ENCODE measurements at places on chromosomes 3 and 15. TPM values are rescaled to one million over a fixed set of nuclear protein-coding genes. Genes with fewer than 3 reads are reported as not detected.

DNA sequence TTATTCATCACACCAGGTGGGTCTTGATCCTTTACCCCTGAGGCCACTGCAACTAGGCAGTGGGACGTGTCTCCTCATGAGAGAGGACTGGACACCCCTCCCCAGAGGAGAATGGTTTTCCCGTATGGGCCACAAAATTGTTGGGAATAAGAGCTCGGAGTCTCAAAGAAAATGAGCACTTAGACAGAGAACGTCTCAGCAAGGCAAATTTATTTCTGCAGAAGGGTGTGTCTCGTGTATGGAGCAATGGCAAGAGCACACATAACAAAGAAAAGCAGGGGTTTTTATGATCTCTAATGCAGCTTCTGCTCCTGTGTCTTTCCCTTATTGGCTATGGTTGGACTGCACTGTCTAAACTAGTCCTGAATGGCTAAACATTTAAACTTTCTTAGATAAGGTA, 803.5 kb downstream of the PLOD2 start:
- no peaks in the 10 kb centered on the region for H3K27me3 ChIP-seq
- no peaks in the 10 kb centered on the region for H3K36me3 ChIP-seq
- H3K4me1 ChIP-seq: no peaks in the 10 kb centered on the region
- DNase-seq: no peak
- H3K4me3 ChIP-seq: no peak overlapping the region
- H3K27ac ChIP-seq: no peak overlapping the region

DNA sequence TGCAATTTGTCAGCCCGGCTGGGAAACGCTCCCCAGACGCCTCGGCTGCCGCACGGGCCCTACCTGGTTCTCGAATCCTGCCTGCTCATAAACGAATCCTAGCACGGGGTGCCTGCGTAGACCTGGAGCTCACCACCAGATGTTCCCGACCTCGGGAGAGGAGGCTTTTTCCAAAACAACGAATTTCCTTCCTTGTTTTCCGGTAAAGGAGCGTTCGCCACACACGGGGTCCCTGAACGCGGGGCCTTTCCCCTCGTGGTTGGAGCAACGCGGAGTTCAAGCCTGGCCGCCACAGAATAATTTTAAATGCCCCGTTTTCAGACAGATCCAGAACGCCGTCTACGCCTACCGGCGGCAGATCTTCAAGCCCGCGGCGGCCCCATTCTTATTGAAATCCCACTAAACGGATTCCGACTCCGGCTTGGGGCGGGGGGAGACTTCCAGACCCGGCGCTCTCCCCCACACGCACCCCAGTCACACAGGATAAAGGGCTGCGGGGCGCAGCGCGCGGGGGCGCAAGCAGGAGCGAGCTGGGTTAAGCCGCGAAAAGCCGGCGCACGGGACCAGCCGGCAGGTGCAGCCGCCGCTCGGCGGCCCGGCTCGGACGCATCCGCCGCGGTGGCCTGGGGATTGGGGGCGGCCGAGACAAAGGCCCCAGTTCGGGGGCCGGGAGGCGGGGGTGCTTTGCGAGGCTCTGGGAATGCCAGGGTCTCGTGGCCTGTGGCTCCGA, 895 bp downstream of the GATA2 start:
- peak overlapping the region; percentile 97 for H3K27ac ChIP-seq
- peaks cover 75% of the 10 kb centered on the region for H3K4me1 ChIP-seq
- H3K27me3 ChIP-seq: peaks cover 11% of the 10 kb centered on the region
- no peaks in the 10 kb centered on the region for H3K36me3 ChIP-seq

DNA sequence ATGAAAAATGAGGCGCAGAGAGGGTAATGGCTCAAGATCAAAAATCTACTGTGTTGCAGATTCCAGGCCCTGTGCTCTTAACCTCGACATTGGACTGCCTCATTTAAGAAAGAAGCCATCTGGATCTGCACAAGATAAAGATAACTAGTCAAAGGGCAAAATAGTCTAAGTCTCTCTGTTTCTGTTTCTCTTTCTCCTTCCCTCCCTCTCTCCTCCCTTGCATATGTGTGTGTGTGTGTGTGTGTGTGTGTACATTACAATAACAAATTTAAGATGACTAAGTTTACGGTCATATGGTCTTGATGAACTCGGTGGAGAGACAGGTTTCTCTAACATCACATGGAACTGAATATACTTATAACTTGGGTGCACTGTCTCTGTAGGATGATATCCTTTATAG, 69.2 kb downstream of the MEIS2 start:
- no peaks in the 10 kb centered on the region for H3K27me3 ChIP-seq
- no peak for DNase-seq

DNA sequence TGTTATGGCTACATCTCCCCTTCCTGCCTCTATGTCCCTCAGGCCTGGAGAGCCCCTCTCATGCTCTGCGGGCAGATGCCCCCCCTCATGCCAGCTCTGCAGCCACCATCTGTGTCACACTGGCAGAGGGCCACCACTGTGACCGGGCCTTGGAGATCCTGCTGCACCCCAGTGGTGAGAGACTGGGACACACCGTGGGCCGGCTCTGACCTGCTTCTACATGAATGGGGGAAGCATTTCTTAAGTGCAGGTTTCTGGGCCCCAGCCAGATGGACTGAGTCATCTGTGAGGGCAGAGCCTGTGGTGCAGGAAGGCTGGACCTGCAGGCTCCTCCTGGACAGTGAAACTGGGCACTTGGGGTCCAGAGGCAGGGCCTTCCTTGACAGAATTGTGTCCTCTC, 4.8 kb downstream of the VWA5B2 start:
- no peak overlapping the region for H3K4me3 ChIP-seq
- H3K27ac ChIP-seq: no peak overlapping the region
- peaks cover 19% of the 10 kb centered on the region for H3K4me1 ChIP-seq
- H3K36me3 ChIP-seq: no peaks in the 10 kb centered on the region
- peak; percentile 89 for DNase-seq

DNA sequence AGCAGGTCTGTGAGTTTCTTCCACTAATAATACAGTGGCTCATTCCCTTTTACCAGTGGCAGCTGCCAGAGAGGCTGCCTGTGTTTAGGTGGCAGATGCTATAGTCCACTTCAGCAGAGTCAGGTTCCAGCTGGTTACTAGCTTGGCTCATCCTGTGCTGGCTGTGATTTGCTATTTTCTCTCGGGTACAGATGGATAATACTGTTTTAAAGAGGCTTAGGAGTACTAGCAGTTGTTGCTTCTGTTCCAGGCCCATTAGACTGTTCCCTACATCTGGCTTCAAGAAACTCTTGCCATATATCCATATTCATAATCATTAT, 41.0 kb downstream of the ZNF609 start:
- DNase-seq: no peak
- no peaks in the 10 kb centered on the region for H3K27me3 ChIP-seq
- H3K4me1 ChIP-seq: peaks cover 23% of the 10 kb centered on the region
- H3K36me3 ChIP-seq: peaks cover 2% of the 10 kb centered on the region

GRCh38 chr3:32440611-32441350, 49.1 kb downstream of the CMTM7 start:
- H3K4me3 ChIP-seq: no peak overlapping the region
- H3K4me1 ChIP-seq: no peaks in the 10 kb centered on the region
- no peak for DNase-seq
- no peaks in the 10 kb centered on the region for H3K36me3 ChIP-seq
- H3K27ac ChIP-seq: no peak overlapping the region
- no peaks in the 10 kb centered on the region for H3K27me3 ChIP-seq

ISLR gene
- 15.8 TPM for total RNA-seq

VIPR1 gene
- 10.6 TPM for total RNA-seq

THBS1 gene
- total RNA-seq: 398 TPM

- H3K4me1 ChIP-seq: no peaks in the 10 kb centered on the region
- no peaks in the 10 kb centered on the region for H3K36me3 ChIP-seq
- no peak overlapping the region for H3K4me3 ChIP-seq
- no peak overlapping the region for H3K27ac ChIP-seq
- DNase-seq: no peak
- no peaks in the 10 kb centered on the region for H3K27me3 ChIP-seq
These were observed 237.3 kb downstream of the SHOX2 start for GRCh38 chr3:157868946-157869345.

DNA sequence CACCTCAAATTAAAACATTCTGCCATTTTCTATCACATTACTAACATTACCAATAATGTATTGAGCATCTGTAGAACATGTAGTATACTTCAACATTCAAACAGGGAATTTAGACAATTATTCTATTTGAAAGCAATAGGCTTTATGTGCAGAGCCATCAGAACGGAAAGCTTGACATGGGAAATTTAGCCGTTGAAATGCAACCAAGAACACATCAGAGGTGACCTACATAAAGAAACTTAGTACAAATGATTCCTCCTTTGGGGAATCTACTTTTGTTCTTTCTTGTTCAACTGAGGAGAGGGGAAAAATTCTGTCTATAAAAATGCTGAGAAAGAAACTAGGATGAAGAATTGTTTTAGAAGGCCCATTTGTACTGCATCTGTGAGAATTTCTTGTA, 38.6 kb upstream of the RBMS3 start:
- H3K4me1 ChIP-seq: no peaks in the 10 kb centered on the region
- DNase-seq: no peak
- no peaks in the 10 kb centered on the region for H3K36me3 ChIP-seq
- no peaks in the 10 kb centered on the region for H3K27me3 ChIP-seq

TEX9 gene
- 7.5 TPM for total RNA-seq

DNA sequence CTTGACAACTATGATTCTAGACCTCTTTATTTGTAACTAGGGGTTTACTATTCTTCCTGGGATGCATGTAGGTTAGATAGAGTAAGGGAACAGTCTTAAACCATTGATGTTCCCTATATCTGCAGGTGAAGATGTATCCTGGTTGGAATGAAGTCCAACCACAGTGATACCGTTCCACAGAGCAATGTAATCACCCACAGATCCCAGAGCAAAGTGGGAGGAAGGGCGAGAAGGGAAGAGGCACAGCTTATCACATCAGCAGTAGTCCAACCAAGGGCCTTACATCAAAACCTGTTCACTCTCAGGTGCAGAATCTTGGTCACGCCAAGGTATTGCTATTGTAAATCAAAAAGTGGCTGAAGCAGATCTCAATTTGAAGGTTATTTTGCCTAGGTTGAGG, 61.8 kb upstream of the LIPC start:
- H3K36me3 ChIP-seq: no peaks in the 10 kb centered on the region
- no peak overlapping the region for H3K27ac ChIP-seq
- no peaks in the 10 kb centered on the region for H3K4me1 ChIP-seq
- DNase-seq: no peak
- H3K4me3 ChIP-seq: no peak overlapping the region
- no peaks in the 10 kb centered on the region for H3K27me3 ChIP-seq

DNA sequence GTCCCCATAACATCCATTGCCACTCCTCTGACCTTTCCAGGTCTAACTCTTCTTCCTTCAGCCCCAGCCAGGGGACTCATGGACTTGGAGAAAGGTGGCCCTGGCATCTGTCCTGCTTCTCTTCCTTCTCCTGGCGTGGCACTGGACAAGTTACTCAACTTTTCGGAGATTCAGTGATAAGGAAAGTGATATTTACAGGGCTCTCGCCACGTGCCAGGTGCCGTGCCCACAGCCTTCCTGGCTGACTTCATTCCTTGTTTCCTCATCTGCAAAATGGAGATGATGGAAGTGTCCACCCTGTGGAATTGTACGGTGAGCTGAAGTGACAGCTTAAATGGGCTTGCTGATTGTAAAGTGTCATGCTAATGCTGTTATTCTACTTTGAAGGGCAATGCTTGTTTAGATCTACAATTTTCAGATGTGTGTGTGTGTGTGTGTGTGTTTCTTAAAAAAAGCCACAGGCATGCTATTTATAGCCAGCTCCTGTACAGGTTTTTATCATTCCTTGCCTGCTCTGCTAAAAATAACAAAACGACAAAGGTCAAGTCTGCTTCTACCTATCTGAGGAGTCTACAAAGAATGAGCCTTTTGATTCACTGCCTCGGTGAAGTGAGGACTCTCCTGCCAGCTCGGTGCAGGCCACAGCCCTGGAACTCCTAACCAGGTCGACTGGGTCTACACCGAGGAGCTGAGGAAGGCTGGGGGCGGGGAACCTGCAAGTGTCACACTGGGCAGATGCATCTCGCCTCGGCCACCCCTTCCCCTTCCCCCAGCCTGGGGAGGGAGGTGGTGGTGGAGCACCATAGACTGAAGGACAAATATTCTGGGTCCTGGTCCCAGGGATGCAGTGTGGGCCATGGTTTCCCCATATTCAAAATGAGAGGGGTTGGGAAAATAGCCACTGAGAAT, 11.4 kb upstream of the ATP2B2 start:
- H3K27ac ChIP-seq: no peak overlapping the region

CCR3 gene
- total RNA-seq: not detected

GRCh38 chr15:76286271-76286879, 24.9 kb downstream of the ETFA start:
- no peak overlapping the region for H3K4me3 ChIP-seq
- no peaks in the 10 kb centered on the region for H3K4me1 ChIP-seq
- no peaks in the 10 kb centered on the region for H3K36me3 ChIP-seq
- H3K27me3 ChIP-seq: no peaks in the 10 kb centered on the region

GRCh38 chr3:100231668-100232067, 29.1 kb upstream of the TBC1D23 start:
- H3K27me3 ChIP-seq: no peaks in the 10 kb centered on the region
- no peak overlapping the region for H3K27ac ChIP-seq
- H3K4me1 ChIP-seq: no peaks in the 10 kb centered on the region
- DNase-seq: no peak
- H3K36me3 ChIP-seq: no peaks in the 10 kb centered on the region

DNA sequence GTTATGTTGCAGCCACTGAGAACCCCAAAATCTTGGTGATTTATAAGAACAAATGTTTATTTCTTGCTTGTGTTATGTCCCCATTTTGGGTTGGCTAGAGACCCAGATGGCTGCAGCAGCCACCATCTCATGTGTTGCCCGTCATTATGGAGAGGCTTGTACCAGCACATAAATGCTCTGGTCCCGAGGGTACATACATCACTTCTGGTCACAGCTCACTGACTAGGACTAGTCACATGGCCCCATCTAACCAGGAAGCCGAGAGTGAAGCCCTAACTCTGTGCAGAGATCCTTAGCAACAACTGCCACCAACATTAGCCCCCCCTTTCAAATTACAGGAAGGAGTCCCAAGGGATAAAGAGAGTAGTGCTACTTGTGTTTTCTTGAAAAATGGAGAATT, 25.5 kb upstream of the HACD2 start:
- H3K4me1 ChIP-seq: peaks cover 14% of the 10 kb centered on the region
- H3K27ac ChIP-seq: no peak overlapping the region
- no peak for DNase-seq
- no peaks in the 10 kb centered on the region for H3K36me3 ChIP-seq

- H3K4me1 ChIP-seq: peaks cover 19% of the 10 kb centered on the region
- no peaks in the 10 kb centered on the region for H3K27me3 ChIP-seq
- H3K36me3 ChIP-seq: no peaks in the 10 kb centered on the region
- peak; percentile 93 for DNase-seq
- H3K27ac ChIP-seq: peak overlapping the region; percentile 83
- no peak overlapping the region for H3K4me3 ChIP-seq
These were observed 37.2 kb downstream of the IL20RB start for GRCh38 chr3:136994772-136995516.

DNA sequence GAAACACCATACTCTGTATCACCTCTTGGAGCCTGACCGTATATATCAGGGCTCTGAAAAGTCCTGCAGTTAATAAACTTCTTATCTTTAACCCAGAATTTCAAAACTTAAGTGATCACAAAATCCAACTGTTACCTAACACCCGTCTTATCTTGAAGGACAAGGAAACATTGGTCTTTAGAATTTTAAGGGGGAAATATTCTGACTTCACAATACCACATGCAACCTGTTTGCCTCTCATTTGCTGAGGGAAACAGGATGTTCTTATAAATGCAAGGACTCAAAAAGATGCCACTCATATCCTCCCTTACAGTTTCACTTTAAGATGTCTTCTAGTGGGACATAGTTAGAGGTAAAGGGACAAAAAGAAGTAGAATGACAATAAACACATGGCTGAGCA, 67.9 kb downstream of the CRTC3 start:
- peaks cover 2% of the 10 kb centered on the region for H3K36me3 ChIP-seq
- H3K4me3 ChIP-seq: no peak overlapping the region
- peak overlapping the region; percentile 56 for H3K27ac ChIP-seq
- peaks cover 18% of the 10 kb centered on the region for H3K4me1 ChIP-seq

MB21D2 gene
- total RNA-seq: 1.8 TPM

PSMA4 gene
- 33.6 TPM for total RNA-seq
